PC-3 (cell line): ENCODE measurements at places on chromosomes 12 and 14. TPM values are rescaled to one million over a fixed set of nuclear protein-coding genes. Genes with fewer than 3 reads are reported as not detected.

RDH16 gene
- total RNA-seq: 0.73 and 0.86 TPM in 2 replicates

DNA sequence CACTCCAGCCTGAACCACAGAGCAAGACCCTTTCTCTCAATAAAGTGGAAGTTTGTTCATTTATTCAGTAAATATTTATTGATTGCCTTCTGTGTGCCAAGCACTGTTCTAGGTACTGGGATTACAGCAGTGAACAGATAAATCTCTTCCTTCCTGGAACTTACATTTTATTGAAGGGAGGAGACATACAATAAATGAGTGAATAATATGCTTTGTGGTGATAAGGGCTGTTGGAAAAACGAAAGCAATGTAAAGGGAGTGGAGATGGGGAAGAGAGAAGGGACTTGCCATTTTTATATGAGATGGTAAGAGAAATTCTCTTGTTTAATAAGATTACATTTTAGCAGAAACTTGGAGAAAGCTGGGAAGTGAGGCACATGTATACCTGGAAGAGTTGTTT is 1.6 kb downstream of the GSKIP start:
- H3K27me3 ChIP-seq: no peaks in the 10 kb centered on the region
- DNase-seq: no peak
- peak overlapping the region; percentile 83 for H3K4me3 ChIP-seq

- no peaks in the 10 kb centered on the region for H3K36me3 ChIP-seq
- H3K27me3 ChIP-seq: no peaks in the 10 kb centered on the region
- H3K27ac ChIP-seq: no peak overlapping the region
Measured at GRCh38 chr12:53862831-53863230, 75.8 kb upstream of the HOXC13 start.

DNA sequence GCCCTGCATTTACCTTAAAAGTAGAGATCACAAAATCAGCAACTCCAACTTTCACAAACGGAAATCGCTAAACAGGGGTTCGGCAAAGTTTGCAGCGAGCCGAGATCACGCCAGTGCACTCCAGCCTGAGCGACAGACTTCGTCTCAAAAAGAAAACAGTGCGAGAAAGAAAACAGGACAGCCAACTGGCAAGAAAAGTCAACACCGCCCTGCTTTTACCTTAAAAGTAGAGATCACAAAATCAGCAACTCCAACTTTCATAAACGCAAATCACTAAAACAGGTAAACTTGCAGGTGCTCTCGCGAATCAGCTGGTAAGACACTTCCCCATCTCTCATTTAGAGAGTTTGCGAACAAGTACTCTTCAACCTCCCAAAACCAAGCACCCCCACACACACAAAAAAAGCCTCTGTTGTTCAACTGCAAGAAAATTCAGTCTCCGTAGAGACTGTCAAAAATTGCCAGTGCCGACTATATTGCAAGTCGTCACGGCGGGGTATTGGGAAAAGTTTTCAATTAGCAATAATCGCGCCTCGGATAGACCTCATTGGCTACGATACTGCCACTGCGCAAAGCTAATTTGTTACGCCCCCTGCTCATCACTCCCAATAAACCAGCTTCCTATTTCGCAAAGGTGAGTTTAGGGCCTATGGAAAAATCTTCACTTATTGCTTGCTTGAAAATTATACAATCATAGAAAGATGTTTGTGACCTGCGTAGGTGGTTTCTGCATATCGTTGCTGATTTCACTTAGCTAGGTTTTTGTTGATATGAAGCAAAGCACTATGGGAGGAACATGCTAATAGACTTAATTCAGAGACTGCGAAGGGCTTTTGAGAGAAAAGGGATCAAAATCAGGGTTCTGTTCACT is at the start of gene RNU4-1:
TSS of gene RNU4-1 (minus strand) at position 577 of the 871 bp plus-strand sequence.
- no peaks in the 10 kb centered on the region for H3K27me3 ChIP-seq
- H3K27ac ChIP-seq: peak within 1 kb of the TSS; percentile 91
- no peaks in the 10 kb centered on the region for H3K36me3 ChIP-seq
- peak within 1 kb of the TSS; percentile 66 for H3K4me3 ChIP-seq
- H3K4me1 ChIP-seq: peaks cover 14% of the 10 kb centered on the region
- DNase-seq: peak; percentile 99

- DNase-seq: no peak
- no peaks in the 10 kb centered on the region for H3K4me1 ChIP-seq
- no peak overlapping the region for H3K4me3 ChIP-seq
- H3K36me3 ChIP-seq: no peaks in the 10 kb centered on the region
- no peak overlapping the region for H3K27ac ChIP-seq
Measured at GRCh38 chr14:44640416-44640815, 133.3 kb upstream of the FSCB start.

GRCh38 chr14:48974994-48975393 is 611.2 kb downstream of the RPS29 start:
- no peaks in the 10 kb centered on the region for H3K4me1 ChIP-seq
- no peaks in the 10 kb centered on the region for H3K36me3 ChIP-seq
- H3K4me3 ChIP-seq: no peak overlapping the region
- H3K27me3 ChIP-seq: no peaks in the 10 kb centered on the region
- H3K27ac ChIP-seq: no peak overlapping the region
- DNase-seq: no peak

DNA sequence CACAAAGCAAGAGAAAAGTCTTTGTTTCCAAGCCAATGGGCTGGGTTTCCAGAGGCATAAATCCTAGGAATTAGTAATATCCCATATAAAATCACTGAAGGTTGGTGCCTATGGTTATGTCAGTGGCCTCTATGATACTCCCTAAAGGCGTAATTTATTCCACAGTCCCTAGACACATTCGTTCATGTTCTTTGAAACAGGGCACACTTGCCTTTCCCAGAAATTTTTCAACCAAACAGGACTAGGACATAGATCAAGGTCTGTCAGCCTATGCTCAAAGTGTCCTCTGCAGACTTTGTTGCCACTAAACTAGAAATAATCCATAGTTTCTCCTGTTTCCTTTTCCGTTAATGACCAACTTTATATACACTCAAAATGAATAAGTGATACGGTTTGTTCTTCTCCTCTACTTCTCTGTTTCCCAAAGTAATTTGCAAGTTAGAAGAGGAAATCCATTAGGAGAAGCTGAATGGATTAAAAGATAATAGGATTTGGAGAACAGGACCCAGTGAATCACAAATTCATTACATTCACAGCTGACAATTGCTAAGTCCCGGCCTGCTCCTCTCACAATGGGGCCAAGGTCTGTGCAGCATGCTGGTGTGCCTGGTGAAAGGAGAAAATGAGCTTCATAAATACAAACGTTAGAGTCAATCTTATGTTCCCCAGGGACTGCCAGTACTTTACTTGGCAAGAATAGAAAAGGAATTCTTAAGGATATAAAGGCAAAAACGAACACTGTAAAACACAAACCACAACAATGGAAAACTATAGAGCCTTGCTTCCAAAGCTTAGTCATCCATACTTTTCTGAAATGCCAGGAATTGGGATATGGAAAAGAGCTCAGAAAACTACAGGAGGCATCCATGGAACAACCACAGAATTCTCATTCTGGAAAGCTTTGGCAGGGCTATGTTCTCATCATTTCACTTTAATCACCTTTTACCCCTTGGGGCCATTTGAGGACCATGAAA is 966.2 kb downstream of the NRXN3 start:
- H3K27ac ChIP-seq: no peak overlapping the region
- no peak for DNase-seq
- H3K36me3 ChIP-seq: no peaks in the 10 kb centered on the region
- no peaks in the 10 kb centered on the region for H3K27me3 ChIP-seq
- H3K4me1 ChIP-seq: no peaks in the 10 kb centered on the region
